ENCODE measurements at places on chromosomes 3 and 15. TPM values are rescaled to one million over a fixed set of nuclear protein-coding genes. Genes with fewer than 3 reads are reported as not detected.

Gene ZNF385D
- not detected for total RNA-seq

Gene PCLAF
- total RNA-seq: 93.7 TPM

Gene PPP1R14D
- total RNA-seq: not detected

Gene ZBED2
- 0.14 TPM for total RNA-seq

Gene WHAMM
- total RNA-seq: 7.4 TPM

Measured in Caco-2 (cell line).